Breast epithelium (tissue), 4 donors: ENCODE measurements at places on chromosomes 7 and 10.

DNA sequence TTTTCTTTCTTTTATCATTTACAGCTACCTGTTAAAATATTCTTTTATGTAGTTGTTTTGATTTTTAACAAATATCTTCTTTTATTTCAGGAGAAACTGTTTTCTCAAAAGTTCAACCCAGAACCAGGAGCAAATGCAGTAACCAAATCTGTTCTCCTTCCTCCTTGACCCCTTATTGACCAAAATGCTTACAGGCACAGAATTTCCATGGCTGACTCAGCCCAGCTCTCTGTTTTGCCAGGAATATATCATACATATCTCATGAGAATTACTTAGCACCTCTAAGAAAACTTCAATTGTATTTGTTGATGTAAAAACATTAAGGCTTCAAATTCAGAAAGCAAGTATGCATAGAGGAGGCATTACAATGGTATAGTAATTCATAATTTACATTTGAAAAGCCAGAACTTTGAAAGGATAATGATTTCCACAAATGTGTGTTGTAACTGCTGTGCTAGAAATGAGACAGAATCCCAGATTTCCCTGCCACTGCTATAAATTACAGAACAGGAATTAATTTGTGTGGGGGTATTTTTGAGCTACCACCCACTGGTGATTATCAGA lies 2.2 kb downstream of the GSAP start:
- H3K4me1 ChIP-seq, result no peaks in the 10 kb centered on the region
- H3K27me3 ChIP-seq, result no peaks in the 10 kb centered on the region
- no peaks in the 10 kb centered on the region for H3K36me3 ChIP-seq

GRCh38 chr7:118298771-118299170 lies 74.3 kb downstream of the ANKRD7 start:
- H3K4me1 ChIP-seq, result no peaks in the 10 kb centered on the region
- H3K27me3 ChIP-seq, result no peaks in the 10 kb centered on the region
- no peak overlapping the region for H3K4me3 ChIP-seq
- H3K27ac ChIP-seq, result no peak overlapping the region
- DNase-seq, result no peak

- no peak overlapping the region for H3K4me3 ChIP-seq
- no peaks in the 10 kb centered on the region for H3K4me1 ChIP-seq
- no peak for DNase-seq
- no peaks in the 10 kb centered on the region for H3K27me3 ChIP-seq
- no peaks in the 10 kb centered on the region for H3K36me3 ChIP-seq
These were observed 100.6 kb downstream of the ARHGAP22 start for GRCh38 chr10:48504141-48504885.

GRCh38 chr7:98224701-98225181 lies 13.5 kb downstream of the BHLHA15 start:
- H3K4me1 ChIP-seq, result no peaks in the 10 kb centered on the region
- no peak overlapping the region for H3K27ac ChIP-seq
- DNase-seq, result no peak
- no peak overlapping the region for H3K4me3 ChIP-seq
- no peaks in the 10 kb centered on the region for H3K36me3 ChIP-seq

DNA sequence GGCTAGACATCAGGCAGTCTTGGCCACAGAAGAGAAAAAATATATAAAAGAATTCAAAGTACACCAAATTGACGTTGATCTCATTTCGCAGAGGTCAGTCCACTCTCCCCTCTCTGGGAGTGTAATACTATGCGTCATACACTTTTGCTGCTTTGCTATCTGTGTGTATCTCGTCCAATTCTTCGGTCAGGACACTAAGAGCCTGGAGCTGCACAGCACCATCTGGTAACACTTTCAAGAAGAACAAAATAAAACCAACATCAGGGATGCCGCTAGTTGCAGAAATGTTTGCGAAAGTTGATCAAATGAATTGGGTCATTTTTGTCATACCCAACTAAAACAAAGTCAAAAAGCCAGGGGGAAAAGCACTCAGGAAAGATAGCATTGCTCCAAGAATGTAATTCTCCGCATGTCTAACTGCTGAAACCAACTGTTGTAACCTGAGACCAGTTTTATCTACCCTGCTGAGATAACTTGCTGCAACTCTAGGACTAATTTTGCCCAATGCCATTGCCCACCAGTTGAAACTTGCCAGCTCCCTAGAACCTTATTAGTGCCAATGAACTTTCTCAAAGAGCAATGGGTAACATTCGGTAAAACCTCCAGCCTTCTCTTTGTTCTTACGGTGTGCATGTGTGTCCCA lies 23.0 kb downstream of the TMEM176A start:
- DNase-seq, result no peak
- H3K36me3 ChIP-seq, result no peaks in the 10 kb centered on the region
- no peaks in the 10 kb centered on the region for H3K27me3 ChIP-seq
- no peaks in the 10 kb centered on the region for H3K4me1 ChIP-seq
- no peak overlapping the region for H3K27ac ChIP-seq
- no peak overlapping the region for H3K4me3 ChIP-seq

DNA sequence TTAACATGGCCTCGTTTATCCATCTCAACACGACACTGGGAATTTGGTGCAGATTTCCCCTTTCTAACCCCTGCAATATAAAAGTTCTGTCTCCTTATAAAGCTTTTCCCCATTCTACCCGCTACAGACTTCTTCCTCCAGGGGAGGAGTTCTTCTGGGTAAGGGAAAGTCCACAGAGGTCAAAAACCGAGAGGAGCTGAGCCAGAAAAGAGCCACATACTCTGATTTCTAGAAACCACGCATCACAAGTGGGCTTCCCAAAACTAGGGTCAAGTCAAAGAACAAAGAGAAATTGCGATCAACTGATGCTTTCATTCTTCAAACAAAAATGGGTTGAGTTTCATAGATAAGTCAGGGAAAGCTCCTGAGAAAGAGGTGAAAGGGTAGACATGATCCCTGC lies 6.8 kb downstream of the IL6 start:
- H3K4me3 ChIP-seq, result no peak overlapping the region
- no peaks in the 10 kb centered on the region for H3K36me3 ChIP-seq
- H3K4me1 ChIP-seq, result no peaks in the 10 kb centered on the region
- no peak overlapping the region for H3K27ac ChIP-seq

DNA sequence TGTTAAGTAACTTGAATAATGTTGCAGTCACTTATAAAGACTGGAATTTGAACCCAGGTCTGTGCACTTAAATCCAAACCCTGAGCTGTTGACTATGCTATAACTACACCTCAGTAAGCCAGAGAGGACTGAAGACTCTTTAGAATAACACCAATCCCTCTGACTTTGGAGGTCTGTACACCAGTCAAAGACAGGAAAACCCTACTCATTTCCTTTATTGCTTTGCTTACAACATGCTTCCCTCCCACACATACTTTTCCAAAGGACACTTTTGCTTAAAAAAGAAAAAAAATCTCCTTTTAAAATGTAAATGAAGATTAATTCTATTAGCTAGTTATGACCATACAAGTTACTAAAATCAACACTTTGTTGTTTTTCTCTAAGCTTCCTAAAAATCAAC lies 184.7 kb upstream of the KCTD7 start:
- H3K27me3 ChIP-seq, result no peaks in the 10 kb centered on the region
- H3K4me3 ChIP-seq, result no peak overlapping the region
- DNase-seq, result no peak
- H3K27ac ChIP-seq, result no peak overlapping the region

DNA sequence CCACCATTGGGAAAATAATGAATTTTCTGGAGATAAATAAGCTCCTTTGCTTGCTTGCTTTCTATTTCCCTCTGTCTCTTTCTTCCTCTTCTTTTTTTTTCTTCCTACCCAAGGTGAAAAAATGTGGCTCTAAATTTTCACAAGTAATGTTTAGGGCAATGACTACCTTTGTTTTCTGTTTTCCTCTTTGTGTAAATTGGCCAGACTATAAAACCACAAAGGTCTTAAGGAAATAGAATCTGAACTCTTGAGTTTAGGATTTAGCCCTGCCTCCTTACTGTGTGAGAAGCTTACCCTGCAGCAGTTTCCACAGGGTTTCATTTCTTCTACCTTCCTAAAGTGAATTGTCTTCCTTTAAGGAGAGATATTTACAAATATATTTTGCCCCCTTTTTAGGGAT lies 330.4 kb downstream of the ARL4A start:
- H3K27ac ChIP-seq, result peak overlapping the region; percentile 59
- DNase-seq, result no peak
- H3K36me3 ChIP-seq, result no peaks in the 10 kb centered on the region
- H3K4me1 ChIP-seq, result no peaks in the 10 kb centered on the region

DNA sequence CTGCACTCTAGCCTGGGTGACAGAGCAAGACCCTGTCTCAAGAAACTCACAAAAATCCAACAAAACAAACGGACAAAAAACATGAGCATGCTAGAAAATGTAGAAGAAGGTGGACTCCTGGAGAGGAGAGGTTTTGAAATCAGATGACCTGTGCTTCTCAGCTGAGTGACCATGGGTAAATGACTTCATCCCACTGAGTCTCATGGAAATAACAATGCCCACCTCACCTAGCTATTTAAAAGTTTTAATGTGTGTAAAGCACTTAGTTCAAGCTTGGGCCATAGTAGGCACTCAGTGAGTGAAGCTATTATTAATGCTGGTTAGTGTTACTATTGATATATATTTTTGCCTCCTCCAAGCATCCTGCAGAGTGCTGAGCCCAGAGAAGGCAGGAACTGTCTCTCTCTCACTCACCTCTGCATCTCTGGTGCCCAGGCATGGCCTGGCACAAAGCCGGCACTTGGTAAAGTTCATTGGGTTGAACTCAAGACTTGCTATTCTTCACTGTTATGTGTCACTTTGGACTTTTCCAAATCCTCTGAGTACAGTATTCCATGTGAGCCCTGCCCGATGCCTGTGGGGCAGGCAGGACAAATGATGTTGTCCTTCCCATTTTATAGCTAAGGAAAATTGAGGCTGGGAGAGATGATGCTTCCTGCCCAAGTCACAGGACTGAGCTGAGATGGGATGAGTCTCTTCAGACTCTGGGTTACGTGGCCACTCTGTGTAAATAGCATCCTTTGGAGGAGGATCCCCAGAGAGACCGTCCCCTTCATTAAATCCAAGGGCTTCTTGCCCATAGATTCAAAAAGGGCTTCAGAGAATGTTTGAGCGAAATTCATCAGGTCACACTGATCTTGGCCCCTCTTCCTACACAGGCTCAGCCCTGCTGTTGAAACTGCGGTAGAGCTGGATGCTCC lies 81.4 kb upstream of the EMX2 start:
- no peaks in the 10 kb centered on the region for H3K36me3 ChIP-seq
- no peak for DNase-seq
- H3K27me3 ChIP-seq, result no peaks in the 10 kb centered on the region
- no peaks in the 10 kb centered on the region for H3K4me1 ChIP-seq

GRCh38 chr10:60222047-60222446 lies 167.6 kb downstream of the ANK3 start:
- no peaks in the 10 kb centered on the region for H3K27me3 ChIP-seq
- no peaks in the 10 kb centered on the region for H3K36me3 ChIP-seq
- H3K4me1 ChIP-seq, result no peaks in the 10 kb centered on the region
- H3K27ac ChIP-seq, result no peak overlapping the region
- no peak overlapping the region for H3K4me3 ChIP-seq
